Pulmonary artery endothelial cell (primary cell): ENCODE measurements at places on chromosomes 2 and 18. TPM values are rescaled to one million over a fixed set of nuclear protein-coding genes. Genes with fewer than 3 reads are reported as not detected.

Gene CNRIP1
- 40.0 and 48.6 TPM in 2 replicates for total RNA-seq

Gene MORN2
- total RNA-seq: 14.0 and 14.6 TPM in 2 replicates

Gene ALLC
- not detected in 2 replicates for total RNA-seq

Gene MEP1B
- not detected in 2 replicates for total RNA-seq

Gene ASB18
- total RNA-seq: not detected in 2 replicates

Gene STEAP3
- total RNA-seq: 12.2 and 23.7 TPM in 2 replicates

Gene GREB1L
- total RNA-seq: 0.20 and 0.67 TPM in 2 replicates

Gene HS1BP3
- total RNA-seq: 22.2 and 25.1 TPM in 2 replicates

Gene SLC9A2
- 0.04 TPM in 1 of 2 replicates, not detected in the other for total RNA-seq

Gene SERPINB11
- total RNA-seq: not detected in 2 replicates

Gene DNAJC5G
- total RNA-seq: not detected in 2 replicates

Gene TGFA
- 0.26 and 0.32 TPM in 2 replicates for total RNA-seq

Gene TNFAIP6
- total RNA-seq: not detected in 2 replicates

Gene PSD4
- total RNA-seq: 0.26 and 0.32 TPM in 2 replicates

Gene ALPP
- not detected in 2 replicates for total RNA-seq

Gene CMPK2
- 0.39 and 0.92 TPM in 2 replicates for total RNA-seq

Gene CYP1B1
- total RNA-seq: 0.07 and 0.13 TPM in 2 replicates

Gene DRC1
- 0.13 and 0.18 TPM in 2 replicates for total RNA-seq

Gene C2orf81
- 0.13 and 0.28 TPM in 2 replicates for total RNA-seq

Gene DLGAP1
- 0.04 and 3.7 TPM in 2 replicates for total RNA-seq
